Pancreas (tissue), 10 donors: ENCODE measurements at places on chromosomes 7 and 10.

- DNase-seq: no peak
Measured at GRCh38 chr10:102813734-102814452, 23.3 kb downstream of the CYP17A1 start.

- no peak for DNase-seq
Measured at GRCh38 chr10:13615650-13616300, 29.0 kb downstream of the PRPF18 start.

DNA sequence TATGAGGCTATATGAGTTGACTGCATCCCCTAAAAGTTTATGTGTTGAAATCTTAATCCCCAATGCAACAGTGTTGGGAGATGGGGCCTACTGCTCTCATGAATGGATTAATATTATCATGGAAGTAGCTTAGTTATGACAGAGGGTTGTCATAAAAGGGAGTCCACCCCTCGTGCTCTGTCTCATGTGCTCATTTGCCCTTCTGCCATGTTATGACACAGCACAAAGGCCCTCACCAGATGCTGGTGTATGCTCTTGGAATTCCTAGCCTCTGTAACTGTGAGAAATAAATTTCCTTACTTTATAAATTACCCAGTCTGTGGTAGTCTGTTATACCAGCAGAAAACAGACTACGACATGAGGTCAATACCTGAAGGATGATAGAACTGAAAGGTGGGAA lies 17.6 kb upstream of the PANK1 start:
- no peak for DNase-seq

DNA sequence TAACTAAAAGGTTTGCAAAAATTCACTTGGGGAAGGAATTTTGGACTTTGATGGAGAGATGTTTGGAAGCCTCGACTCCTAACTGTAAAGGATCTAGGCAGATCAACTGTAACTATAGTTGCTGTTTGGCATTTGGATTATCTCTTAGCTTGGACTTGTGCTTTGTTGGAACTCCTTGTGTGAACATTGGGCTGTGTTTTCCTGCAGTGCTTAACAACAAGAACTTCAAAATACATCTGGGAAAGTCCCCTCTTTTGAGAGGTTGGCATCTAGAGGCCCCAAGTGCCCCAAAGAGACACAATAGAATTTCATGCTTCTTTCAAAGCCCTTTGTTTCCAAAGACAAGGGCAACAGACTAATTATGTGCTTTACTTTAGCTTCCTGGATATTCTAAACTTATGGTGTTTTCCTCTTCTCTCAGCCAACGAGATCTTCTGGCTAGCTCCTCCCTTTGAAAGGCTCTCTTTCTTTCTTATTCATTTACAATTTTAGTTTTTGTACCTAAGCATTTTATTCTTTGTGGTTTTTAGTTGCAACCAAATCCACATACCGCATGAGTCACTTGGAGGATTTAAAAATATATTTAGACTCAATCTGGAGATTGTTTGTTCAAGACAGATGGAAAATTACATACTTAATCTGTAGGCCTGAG lies 11.6 kb downstream of the ABCA13 start:
- DNase-seq: no peak

GRCh38 chr7:25831831-25832411 lies 320.1 kb upstream of the NFE2L3 start:
- no peak for DNase-seq

DNA sequence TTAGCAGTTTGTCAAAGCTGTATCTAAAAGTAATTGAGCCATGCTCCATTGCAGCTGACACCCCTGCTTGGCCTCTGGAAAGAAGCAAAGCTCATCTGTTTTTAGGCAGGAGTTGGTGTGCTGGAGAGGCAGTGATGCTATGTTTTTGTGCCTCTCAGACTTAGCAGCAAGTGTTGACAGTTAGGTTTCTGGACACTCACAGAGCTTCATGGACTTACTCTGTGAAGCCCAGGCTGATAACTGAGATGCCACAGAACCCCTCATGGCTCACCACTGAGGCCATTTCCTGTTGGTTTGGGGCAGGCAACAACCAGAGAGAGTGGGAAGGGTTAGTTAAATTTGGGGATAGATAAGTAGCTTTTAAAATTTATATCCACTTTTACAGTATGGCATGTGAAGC lies 59.8 kb downstream of the BTAF1 start:
- no peak for DNase-seq

DNA sequence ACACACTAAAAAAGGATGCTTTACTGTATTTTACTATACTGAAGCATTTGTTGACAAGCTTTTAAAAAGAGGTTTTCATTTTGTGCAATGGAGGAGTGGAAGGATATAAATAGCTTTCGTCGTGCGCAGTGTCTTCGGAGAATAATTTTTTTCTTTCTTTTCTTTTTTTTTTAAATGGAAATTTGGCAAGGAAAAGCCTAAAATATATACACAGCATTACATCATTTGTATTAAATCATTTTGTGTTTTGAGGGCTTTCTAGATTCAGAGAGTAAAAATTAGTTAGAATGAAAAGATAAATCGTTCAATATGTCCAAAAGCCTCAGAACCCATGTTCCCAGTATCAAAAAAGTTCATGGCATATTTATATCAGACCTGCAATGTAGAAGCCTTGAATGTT lies 150.2 kb upstream of the FERD3L start:
- DNase-seq: no peak

- DNase-seq: no peak
Measured at GRCh38 chr10:93378997-93379730, 103.0 kb downstream of the MYOF start.

DNA sequence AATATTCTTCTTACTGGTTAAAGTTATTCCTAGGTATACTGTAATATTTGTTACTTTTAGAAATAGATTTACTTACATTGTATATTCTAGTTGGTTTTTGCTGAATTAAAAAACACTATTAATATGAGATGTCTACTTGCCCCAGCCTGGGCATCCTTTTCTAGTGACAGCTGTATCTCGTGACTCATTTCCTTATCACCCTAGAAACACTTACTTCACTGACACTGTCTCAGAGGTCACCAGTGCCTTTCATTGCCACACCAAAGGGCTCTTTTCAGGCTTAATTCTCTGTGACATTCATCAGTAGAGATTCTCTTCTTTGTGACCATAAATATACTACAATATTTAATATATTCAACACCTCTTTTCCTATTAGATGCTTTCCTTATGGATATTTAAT lies 194.7 kb downstream of the GALNT17 start:
- no peak for DNase-seq

GRCh38 chr7:156932006-156932405 lies 17.5 kb upstream of the NOM1 start:
- no peak for DNase-seq

DNA sequence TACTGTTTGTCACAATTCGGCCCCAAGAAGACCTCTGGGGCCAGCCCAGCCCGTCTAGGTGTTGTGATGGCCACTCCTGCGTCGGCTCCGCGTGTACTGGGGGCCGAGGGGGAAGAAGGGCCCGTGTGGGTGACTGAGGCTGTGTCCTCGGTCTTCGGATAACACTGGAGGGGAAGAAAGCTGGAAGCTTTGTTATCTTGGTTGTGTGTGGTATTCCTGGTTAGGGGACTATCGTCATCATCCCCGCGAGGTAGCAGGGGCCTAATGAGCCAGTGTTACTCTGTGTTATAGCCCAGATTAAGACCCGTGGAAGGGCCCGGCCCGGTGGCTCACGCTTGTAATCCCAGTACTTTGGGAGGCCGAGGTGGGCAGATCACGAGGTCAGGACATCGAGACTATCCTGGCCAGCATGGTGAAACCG lies 854 bp downstream of the MTG1 start:
- DNase-seq: no peak

GRCh38 chr10:108384378-108384777 lies 1219.9 kb upstream of the SORCS1 start:
- no peak for DNase-seq

GRCh38 chr10:61749291-61749690 lies 86.6 kb downstream of the CABCOCO1 start:
- no peak for DNase-seq

GRCh38 chr7:69020536-69020935 lies 577.7 kb upstream of the AUTS2 start:
- DNase-seq: no peak

GRCh38 chr7:142940966-142941535 lies 1.8 kb downstream of the LLCFC1 start:
- peak; percentile 45 for DNase-seq

DNA sequence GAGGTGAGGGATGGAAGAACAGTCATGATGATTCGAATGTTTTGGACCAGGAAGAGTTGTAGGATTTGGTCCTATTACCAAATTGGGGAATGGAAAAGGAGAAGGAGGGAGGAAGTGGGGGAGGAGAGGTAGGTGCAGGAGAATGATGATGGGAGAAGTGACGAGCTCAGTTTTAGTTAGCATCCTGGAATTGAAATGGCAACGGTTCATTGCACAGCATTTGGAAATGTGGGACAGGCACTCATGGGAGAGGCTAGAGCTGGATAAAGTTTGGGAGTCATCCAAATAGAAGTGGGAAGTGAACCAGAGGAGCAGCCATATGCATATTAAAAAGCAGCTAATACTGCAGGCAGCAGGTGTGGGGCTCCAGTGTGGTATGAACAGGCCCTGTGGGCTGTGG lies 253.6 kb downstream of the SORCS3 start:
- no peak for DNase-seq

DNA sequence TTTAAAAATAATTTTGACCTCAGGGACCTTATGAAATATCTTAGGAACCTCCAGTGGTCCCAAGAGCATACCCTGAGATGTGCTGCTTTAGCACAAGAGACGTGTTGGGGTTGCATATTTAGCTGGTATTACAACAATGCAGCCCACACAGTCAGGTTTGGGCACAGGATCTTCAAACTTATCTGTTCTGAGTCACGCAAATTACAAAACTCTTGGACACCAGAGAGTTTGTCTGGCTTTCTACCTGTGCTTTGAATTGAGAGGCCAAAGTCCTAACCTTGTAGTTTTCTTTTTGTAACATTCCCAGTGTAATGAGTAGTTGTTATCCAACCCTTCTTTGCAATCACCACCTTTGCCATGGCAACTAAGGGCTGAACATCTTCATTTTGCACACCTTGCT lies 163.5 kb upstream of the PCLO start:
- no peak for DNase-seq

DNA sequence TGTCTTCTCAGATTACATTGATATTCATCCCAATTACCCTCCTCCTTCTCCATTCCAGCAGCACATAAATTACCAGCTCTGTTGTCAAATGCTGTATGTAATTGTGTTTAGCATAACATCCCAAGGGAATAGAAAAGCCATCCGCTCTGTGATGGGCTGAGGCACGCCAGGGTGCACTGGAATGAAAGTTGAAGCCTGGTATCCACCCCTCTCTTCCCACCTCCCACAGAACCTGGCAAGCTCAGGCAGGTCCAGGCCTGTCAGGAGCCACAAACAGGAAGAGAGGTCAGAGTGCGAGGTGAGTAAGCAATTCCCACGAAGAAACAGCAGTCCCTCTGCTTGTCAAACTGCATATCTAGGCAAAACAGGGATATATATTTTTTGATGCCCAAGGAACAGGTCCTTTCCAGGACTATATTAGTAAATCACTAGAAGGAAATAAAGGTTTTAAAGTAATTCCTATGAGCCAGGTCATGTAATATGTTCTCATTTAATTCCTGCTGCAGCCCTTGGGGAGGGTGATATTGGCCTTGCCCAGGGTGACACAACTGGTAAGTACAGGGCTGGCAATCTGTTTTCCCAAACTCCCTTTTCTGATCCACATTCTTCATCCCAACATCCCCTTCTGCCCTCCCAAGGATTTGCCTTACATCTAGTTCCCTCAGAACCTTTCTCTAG lies 155.6 kb upstream of the GHITM start:
- no peak for DNase-seq

GRCh38 chr7:44238116-44238695 lies 37.4 kb downstream of the YKT6 start:
- DNase-seq: no peak

GRCh38 chr10:73923935-73924598 lies 13.1 kb downstream of the PLAU start:
- DNase-seq: no peak

- peak; percentile 76 for DNase-seq
Measured at GRCh38 chr10:98028168-98028770, 2.2 kb downstream of the CRTAC1 start.

GRCh38 chr10:119270762-119271366 lies 63.5 kb downstream of the GRK5 start:
- peak; percentile 80 for DNase-seq

- no peak for DNase-seq
Measured at GRCh38 chr7:12949060-12949931, 261.9 kb downstream of the ARL4A start.

DNA sequence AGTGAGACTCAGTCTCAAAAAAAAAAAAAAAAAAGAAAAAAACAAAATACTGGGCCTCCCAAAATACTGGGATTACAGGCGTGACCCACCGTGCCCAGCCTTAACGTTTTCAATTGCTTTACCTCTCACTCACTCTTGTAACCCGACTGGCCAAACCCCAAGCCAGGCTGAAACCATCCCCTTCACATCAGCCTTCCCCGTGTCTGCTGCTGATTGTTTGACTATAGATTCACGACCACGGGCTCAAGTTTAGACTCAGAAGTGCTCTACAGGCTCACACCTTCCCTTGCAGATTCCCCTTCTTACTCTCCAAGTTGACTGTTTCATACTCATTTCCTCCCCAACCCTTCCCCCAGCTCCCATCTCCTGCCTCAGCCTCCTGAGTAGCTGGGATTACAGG lies 22.3 kb downstream of the TYW1 start:
- no peak for DNase-seq

DNA sequence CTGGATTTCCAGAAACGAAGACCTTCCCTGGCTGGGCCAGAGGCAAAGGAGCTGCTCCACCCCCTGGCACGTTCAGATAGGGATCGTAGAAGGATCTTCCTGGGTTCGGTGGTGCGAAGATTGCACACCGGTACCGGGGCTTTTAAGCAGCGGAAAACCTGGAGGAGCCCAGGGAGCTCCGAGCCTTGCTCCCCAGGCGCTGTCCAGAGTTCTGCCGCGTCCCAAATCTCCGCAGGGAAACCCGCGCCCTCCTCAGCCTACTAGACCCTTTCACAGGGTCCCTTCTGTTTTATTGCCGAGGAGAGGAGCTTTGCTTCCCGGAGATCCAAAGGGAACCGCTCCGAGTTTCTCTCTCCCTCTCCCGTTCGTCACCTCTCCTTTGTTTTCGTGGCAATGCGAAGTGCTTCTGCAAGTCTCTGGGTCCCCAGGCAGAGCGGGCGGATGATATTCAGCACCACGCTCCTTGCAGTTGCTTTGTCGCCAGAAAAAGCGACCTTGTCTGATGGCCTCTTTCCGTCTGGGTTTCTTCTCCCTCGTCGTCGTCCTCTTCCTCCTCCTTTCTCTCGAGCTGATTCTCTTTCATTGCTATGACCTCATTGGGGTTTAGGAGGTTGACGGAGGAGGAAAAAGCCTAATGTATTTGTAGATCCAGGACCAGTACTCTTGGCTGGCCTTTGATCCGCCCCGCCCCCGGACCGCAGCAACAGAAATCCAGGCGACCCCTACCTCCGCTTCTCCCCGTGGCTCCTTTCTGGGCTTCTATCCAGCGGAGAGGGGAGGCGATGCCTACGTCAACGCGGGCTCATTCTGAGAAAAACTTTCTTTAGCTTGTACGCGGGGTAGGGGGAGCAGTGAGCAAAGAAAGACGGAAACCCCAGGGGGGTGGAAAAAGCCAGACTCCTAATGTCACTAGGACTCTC lies at the start of gene TMEM196:
Gene TMEM196, minus strand, starts transcription at position 777 of the 920 bp plus-strand sequence. CDS start 921 bp downstream, outside the sequence.
- DNase-seq: peak; percentile 21
